ENCODE measurements at places on chromosomes 6 and 20.

DNA sequence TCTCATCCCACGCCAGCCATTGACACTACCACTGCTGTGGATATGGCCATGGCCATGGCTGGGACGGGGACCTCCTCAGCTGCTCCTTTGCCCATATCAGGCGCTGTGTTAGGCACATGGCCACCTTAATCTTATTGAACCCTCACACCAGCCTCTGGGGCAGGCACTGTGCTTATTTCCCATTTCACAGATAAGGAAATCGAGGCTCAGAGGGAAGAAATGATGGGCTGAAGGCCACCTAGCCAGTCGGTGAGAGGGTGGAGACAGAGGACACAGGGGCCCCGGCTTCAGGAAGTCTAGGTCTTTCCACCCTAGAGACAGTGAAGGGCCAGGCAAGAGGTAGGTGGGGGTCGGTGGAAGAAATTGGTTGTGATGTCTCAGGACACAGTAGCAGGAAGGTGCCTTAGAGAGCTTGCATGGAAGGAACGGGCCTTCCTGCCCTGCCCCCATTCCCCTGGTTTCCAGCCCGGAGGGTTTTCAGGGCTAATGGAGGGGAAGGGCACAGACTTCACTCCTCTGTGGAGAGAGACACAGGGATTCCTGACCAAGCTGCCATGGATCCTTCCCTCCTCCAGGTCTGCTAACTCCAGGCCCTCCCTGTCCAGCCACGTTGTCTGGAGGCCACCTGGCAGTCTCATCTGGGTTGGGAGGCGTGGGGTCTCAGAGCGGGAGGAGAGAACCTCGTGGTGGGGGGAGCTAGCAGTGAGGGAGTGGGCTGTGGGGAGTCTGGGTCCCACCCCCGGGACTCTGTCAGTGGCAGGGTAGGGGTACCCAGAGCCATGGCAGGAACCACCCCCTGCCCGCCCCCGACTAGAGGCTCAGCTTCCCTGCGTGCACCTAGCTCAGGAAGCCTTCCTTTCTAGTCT, 120.4 kb downstream of the VEGFA start:
- no peak for DNase-seq

GRCh38 chr6:130161683-130162404, 60.9 kb downstream of the SAMD3 start:
- DNase-seq: no peak

- DNase-seq: no peak
These were observed 106.3 kb downstream of the SESN1 start for GRCh38 chr6:108988296-108988695.

GRCh38 chr6:118581489-118581959, 33.4 kb downstream of the PLN start:
- DNase-seq: no peak

GRCh38 chr6:9482030-9482738, 932.7 kb downstream of the TFAP2A start:
- no peak for DNase-seq

- no peak for DNase-seq
These were observed 77.0 kb upstream of the MAP3K7 start for GRCh38 chr6:90663873-90664272.

- DNase-seq: no peak
These were observed 5.5 kb downstream of the HTR1B start for GRCh38 chr6:77457720-77458349.

DNA sequence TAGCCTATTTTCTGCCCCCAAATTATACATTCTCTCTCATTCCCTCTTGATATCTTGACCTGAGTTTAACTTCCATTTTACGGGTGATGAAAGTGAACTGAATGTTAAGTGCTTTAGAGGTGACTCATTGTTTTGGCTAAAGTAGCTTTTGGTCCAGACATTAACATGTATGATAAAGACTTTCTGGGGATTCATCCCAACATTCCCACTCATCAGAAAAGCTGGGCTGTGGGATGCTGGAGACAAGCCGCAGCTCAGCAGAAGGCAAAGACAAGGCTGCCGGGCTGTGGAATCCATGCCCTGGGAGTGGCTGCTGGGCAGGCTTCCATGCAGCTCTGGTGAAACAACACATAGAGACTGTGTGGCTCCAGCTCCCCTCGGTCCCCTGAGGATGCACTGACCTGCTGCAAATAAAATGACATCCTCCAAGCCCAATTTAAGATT, 89.9 kb upstream of the SYNDIG1 start:
- DNase-seq: no peak

GRCh38 chr6:137728386-137729349, 138.4 kb upstream of the TNFAIP3 start:
- DNase-seq: no peak

DNA sequence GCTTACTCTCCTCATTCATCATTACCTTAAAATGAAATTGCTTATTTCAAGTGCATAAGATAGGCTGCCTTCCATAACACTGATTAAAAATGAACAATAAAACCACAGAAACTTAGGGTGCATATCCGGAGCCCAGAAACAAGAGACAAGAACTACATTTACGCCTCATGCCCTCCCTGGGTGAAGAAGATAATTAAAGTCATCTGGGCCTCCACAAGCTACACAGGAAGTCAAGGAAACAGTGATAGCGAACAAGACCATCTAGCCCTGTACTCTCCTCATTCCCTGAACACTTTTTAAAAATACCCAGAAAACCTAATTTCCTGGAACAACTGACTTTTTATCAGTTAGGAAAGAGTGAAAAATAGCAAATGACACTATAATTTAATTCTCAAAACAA, 6.3 kb downstream of the SOD2 start:
- DNase-seq: no peak

GRCh38 chr6:31351033-31351380, 6.0 kb downstream of the HLA-B start:
- DNase-seq: no peak

DNA sequence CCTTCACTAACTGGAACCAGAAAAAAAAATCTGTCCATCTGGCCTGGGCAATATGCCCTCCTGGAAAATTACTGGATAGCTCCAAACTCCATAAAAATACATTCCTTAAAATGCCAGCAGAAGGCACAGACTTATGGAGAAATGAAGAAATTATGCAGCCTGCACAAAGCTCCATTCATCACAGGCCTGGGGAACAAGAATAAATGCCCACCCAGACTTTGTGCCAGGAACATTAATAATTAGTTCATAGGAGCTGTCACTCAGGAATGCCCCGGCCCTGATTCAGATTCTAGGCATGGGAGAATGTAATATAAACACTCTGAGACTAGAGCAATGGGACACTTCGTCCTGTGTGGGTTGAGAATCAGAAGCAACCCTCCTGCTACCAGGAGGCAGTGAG, 199.3 kb downstream of the OTOR start:
- no peak for DNase-seq

DNA sequence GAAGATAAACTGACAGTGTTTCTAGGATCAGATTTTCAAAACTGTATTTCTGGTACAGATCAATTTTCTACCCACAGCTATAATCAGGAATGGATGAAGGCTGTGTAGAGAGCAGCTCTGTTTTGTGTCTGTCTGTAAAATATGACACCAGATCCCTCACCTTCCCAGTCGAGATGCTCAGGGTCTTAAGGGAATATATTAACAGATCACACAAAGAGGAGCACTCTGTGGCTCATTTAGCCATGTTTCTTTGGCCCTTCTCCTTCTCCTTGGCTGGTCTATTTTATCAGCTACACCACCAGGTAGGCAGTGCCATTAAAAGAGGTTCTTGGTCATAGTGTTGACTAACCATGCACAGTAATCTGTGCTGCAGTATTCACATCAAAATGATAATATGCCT, 82.6 kb downstream of the PREP start:
- DNase-seq: no peak

DNA sequence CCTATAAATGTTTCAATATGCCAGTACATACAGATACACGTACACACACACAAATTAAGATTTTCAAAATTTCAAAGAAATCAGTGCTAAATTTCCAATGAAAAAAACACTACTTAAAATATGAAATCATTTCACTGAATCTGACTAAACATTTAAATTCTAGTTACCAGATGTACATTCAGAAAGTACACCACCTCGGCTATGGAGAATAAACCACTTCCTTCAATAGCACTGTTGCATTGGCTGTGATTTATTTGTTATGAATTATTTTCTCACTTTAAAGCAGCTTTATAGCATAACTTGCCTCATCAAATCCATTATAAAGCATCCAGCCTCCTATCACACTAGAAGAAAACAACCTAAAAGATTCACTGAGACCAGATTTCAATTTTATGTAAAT, 36.6 kb downstream of the HBS1L start:
- no peak for DNase-seq

GRCh38 chr6:130517444-130517931, 151.7 kb downstream of the TMEM200A start:
- no peak for DNase-seq
